Omental fat pad (tissue), 4 donors: ENCODE measurements at places on chromosomes 3 and 15.

GRCh38 chr3:125670945-125671344, 75.6 kb upstream of the OSBPL11 start:
- no peak for DNase-seq

GRCh38 chr15:20341901-20342600, 199.5 kb downstream of the GOLGA6L6 start:
- peak; percentile 94 for DNase-seq

- no peak for DNase-seq
Measured at GRCh38 chr15:48705381-48705780, 59.9 kb upstream of the FBN1 start.

DNA sequence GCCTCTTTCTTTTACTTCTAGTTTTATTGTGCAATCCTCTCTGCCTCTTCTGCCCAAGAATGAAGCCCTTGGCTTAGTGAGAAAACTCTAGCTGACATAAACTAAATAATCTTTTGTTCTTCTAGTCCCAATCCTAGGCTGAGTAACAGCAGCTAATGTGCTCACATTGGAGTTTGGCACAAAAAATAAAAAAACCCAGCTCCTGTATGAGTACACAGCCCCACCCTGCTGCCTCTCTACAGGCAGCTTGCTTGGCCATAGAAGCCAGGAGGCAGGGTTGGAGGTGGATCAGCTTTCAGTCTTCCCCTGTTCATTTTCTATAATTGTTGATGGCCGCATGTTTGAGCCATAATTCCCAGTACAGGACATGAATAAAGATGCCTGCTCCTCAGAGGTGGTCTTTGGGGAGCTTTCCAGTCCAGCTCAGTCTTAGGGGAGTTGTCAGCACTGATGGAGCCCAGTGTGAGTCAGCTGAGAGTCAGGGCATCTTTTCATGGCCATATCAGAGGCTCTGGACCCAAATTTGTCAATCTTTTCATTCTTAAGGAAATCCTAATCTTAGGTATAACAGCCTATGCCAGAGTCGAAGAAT, 46.7 kb downstream of the RTP1 start:
- no peak for DNase-seq

DNA sequence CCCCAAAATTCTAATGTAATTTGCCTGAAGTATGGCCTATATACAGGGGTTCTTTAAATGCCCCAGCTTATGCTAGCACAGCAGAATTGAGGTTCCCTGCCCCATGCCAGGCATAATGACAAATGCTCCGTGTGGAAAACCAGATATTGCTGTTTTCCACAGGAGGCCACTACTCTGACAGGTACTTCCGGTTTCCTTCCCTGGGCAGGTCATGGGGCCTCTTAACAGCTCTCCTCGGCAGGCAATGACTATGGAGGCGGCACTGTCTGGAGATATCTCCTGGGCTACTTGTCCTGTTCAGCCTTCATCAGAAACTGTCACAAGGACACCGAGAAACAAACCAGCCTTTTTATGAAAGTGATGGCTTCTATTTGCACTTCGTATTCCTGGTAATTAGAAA, 54.8 kb downstream of the SLC7A14 start:
- DNase-seq: no peak

GRCh38 chr3:181941250-181941649, 229.5 kb downstream of the SOX2 start:
- no peak for DNase-seq

GRCh38 chr3:180947761-180948390, 35.4 kb downstream of the FXR1 start:
- no peak for DNase-seq

DNA sequence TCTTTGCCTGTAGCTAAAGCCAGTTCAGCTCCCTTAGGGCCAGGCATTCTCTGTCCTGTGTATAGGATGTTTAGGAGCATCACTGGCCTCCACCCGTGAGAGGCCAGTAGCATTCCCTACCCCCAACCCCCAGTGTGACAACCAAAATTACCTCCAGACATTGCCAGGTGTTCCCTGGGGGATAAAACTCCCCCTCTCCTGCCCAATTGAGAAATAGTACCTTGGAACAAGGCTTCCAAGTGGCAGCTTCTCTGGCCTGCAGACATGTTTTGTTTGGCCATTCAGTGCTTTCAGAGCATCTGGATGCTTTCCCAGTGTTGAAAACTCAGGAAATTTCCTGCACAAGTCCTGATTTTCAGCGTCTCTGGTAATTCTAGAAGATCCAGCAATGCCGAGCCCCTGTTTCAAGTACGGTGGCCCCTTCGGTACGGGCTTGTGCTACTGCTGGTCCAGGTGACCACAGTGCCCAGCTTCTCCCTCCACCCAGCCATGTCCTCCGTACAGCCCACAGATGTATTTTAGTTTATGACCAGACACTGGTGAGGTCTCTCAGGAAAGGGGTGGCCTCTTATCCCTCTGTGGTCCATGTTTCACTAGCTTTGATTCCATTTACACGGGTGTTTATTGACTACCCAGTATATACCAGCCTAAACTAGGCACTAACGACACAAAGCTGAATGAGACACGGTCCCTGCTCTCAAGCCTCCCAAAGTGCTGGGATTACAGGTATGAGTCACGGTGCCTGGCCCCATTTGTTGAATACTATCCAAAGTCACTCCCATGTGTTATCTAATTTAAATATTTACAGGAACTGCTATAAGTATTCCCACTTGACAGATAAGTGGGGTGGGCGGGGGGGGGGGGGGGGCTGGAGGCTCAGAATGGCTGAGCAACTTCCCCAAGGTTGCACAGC, 125.4 kb upstream of the RAD18 start:
- DNase-seq: no peak

GRCh38 chr3:70383360-70383831, 71.0 kb upstream of the MDFIC2 start:
- DNase-seq: no peak
